ENCODE measurements at places on chromosomes 4 and X.

DNA sequence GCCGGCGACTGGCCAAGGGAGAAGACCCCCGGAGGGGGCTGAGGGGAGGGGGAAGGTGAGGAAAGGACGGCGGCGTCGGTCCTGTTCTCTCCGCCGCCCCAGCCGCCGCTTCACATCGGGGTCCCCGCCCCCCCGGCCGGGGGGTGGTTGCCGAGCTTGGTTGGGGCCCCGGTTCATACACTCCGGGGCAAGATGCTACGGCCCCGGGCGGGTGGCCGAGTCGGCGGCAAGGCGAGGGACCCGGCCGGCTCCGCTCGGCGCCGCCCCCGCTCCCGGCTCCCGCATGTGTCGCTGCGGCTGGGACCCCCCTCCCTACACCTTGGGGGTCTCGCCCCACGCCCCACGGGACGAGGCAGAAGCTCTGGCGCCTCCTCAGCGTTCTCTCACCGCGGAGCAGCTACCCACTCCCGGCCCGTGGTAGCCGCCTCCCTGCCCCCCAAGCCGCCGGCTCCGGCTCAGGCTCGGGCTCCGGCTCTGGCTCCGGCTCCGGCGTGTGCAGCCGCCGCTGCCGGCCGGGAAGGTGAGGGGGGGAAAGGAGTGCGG lies 461 bp downstream of the FBXW7 start:
- no peak for DNase-seq

- DNase-seq: no peak
Measured at GRCh38 chr4:78863991-78864390, 75.2 kb downstream of the PAQR3 start.

DNA sequence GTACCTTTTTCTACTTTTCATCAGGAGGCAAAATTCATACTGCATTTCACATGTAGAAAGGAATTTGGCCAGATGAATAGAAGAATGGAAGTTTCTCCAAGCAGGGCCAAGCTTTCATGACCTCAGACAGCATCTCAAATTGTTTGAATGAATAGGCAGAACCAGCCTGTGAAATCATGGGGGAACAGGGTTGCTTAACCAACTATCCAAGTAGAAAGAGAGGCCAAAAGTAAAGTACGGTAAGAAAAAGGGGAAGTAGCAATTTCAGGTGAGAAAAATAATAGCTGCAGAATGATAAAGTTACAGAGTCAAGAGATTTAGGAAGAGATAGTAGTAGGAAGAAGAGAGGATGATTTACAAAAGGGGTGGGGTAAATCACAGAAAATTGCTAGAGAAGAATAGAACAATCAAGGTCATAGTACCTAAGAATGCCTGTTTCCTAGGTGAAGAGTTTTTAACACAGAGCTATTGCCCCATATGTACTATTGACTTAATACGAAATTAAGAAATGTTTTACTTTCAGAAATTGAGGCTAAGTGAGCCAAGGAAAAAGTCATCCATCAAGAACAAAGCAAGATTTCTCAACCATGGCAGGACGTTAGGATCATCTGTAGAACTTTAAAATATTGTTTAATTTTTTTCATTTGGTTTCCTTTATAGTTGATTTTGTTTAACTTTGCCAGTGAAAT lies 177.1 kb upstream of the TET2 start:
- DNase-seq: no peak

- no peak for DNase-seq
Measured at GRCh38 chr4:78379040-78379439, 172.5 kb upstream of the ANXA3 start.

DNA sequence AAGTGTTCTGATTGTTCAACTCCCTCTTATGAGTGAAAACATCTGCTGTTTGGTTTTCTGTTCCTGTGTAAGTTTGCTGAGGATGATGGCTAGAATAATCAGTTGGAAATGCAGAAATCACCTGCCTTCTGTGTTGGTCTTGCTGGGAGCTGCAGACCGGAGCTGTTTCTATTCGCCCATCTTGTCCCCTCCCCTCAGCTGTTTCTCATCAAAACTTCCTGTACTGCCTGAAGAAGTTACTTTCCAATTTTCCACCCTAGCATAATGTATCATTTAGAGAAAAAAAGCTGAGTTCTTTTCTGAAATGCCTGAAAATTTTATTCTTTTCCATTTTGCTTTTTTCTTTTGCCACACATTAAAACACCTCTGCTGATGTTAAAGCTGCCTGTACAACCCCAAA lies 167.6 kb downstream of the TEX13A start:
- DNase-seq: no peak

DNA sequence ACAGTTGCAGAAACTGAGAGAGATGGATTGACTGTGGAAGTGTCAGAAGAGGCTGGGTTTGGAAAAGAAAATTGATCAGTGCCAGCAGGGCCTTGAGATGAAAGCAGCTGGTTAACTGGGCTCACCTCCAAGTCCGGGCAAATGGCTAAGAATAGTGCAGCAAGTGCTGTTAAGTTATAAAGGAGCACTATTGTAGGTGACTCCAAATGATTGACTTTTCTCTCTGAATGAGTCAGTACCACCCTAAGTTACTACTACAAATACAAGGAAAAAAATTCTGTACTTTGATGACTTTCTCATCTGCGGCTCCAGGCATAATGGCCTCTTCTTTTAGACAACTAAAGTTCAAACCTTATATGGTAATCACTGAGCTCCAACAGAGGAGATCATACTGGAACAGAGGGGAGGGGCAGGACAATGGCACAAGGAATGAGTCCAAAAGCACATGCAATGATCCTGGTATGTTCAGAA lies 733.4 kb upstream of the INTU start:
- no peak for DNase-seq

DNA sequence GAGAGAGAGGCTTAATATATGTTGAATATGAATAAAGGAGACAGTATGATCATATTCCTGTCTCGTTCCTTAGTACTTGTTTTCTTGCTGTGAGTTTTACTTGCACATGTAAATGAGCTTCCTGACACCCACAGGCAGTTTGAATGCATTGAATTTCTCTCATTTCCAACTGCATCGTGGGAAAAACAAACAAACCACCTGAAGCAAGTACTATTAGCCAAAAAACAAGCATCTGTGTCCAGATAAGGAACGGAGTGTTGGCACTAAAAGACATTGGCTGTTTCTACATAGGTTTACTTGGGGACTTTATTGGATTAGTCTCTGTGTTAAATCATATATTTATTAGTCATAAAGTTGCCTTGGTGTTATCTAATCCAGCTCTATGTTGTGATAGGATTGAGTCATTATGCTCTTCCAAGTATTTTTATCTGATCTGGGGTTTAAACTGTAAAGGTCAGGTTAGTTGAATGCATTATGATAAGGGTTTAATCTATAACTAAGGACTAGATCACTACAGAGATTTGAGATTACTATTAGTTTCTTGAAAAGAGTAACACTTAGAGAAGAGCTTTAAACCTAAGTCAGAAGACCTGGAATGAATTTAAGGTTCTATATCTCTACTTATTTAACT lies 339.0 kb upstream of the SPANXN4 start:
- DNase-seq: no peak

DNA sequence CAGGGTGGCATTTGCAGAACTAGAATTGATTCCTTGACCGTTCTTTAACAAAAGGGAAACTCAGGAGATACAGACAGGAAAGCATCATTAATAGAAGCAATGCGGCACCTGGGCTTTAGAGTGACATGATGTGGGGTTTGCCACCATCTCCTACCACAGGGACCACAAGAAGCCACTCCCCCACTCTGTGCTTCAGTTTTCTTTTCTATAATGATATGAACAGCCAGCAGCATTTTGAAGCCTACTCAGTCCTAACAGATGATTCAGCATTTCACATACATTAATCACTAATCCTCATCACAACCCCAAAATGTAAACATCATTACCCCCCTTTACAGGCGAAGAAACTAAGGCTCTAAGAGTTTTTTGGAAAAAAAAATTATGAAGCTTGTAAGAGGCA lies 22.9 kb downstream of the CCDC149 start:
- DNase-seq: no peak

- DNase-seq: no peak
Measured at GRCh38 chrX:122440832-122441231, 743.2 kb upstream of the GRIA3 start.

GRCh38 chr4:21744046-21744445 lies 204.5 kb downstream of the KCNIP4 start:
- no peak for DNase-seq
